ENCODE measurements at places on chromosomes 2 and 18.

DNA sequence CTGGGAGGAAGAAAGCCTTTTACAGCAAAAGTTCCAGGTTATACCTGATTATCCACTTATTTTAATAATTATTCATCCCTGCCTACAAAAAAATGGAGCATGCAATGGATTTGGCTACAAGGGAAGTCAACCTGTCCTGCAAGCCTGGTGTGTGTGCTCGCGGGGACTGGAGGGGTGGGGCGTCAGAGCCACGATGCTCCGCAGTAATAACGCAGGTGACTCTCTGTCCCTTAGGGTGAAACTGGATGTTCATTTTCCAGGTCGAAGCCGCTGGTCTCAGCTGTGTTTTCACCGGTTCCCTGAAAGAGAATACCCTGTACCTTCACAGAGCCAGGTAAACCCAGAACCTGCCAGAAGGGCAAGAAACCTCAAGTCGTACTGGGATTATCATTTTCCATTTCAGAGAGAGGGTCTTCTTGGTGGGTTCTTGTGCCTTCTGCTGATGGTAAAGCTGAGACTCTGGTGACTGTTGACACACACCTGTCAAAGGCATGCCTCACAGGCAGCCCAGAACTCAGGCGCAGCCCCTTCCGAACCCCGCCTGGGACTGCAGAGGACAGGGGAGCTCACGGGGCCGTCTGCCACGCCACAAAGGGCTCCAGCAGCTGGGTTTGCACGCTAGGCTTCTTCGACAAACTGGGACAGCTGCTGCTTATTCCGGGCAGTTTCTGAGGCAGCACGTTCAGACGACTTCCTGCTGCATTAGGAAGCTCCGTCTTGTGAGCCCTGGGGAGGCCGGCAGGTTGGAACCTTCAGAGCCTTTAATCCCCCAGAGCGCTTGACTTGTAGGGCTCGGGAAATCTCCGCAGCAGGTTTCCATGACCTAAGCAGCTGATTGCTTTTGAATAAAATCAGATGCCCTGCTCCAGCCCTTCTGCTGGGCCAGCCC, 58.6 kb downstream of the KCNG2 start:
- DNase-seq: peak; percentile 12

GRCh38 chr2:20583425-20583881, 67.4 kb downstream of the HS1BP3 start:
- DNase-seq: no peak

DNA sequence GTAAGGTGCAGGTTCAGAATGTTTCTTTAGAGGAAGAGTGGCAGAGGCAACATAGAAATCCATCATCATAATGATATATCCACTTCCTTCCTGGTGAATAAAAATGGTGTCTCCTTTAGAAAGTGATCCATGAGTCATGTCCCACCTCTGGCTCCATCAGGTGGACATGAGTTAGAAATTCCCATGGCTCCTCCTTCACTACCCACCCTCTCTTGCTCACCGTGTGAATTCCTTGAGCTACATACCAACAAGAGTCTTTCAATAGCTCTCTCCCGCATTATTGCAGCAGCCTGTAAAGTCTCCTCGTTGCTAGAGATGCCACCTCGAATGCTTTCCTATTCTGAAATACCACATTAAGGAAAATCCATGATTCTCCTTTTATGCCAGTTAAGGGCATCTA, 317.6 kb downstream of the LNPK start:
- no peak for DNase-seq

GRCh38 chr2:108199726-108200125, 40.0 kb upstream of the SULT1C3 start:
- DNase-seq: no peak

DNA sequence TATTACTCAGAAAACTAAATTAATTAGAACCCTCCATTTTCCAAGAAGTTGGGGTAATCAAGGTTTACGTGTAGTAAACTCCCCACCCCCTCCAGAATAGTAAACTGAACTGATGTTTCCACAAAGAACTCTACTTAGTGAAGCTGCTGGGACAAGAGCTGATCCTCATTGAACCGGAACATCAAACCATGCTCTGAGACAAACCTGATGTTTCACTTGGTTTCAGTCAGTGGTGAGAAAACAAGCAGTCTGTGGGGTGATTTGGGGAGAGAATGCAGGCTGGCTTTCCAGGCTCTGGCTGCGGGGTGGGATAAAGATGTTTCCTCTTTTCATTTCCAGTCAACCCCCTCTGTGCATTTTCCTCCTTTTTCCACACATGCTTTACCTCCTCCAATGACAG, 38.2 kb downstream of the CELF4 start:
- DNase-seq: no peak

GRCh38 chr2:2085533-2085932, 245.5 kb downstream of the MYT1L start:
- DNase-seq: no peak

GRCh38 chr2:12432985-12433625, 283.6 kb upstream of the TRIB2 start:
- no peak for DNase-seq

DNA sequence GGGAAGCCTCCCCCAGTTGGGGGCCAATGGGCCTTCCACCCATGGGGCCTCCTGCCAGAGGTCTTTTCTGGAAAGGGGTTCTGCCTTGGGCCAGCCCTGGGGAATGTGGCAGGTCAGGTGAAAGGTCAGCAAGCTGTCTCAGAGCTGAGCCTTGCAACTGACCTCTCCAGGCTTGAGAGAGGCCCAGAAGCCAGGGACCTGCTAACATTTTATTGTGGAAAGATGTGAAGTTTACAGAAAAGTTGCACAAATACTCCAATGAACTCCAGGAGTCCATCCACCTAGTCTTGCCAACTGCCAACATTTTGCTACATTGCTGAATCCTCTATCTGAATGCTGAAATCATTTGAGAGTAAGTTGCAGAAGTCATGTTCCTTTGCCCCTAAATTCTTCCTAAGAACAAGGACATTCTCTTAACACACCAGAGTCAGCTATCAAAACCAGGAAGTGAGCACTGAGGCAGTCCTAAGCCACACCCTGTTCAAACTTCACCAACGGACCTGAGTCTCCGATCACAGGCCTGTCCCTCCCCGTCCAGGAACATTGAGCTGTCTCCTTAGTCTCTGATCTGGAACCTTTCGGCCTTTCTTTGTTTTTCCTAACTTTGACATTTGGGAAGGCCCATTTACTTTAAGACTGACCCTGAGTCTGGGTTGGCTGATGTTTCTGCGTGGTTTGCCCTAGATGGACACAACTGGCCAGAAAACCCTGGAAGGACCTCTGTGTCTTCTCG, 4.0 kb downstream of the SNORC start:
- DNase-seq: peak; percentile 9

DNA sequence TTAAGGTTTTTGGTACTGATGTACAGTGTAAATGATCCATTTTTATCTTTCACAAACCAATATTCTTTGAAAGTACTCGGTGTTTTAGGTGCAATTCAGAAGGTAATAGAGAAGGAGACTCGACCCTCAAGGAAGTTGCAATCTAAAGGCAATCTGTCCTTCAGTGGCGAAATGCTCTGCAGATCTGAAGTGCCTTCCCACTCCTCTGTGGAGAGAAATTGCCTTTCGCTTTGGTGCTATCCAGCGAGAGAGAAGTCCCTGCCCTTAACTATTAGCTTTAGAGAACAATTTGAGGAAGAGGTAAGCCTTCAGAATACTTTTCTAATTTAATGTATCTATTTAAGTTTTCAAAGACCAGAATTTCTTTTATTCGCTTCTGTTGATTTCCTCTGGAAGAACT, 371.8 kb upstream of the FANCL start:
- peak; percentile 15 for DNase-seq

GRCh38 chr18:56214706-56215105, 423.7 kb downstream of the TXNL1 start:
- DNase-seq: no peak

DNA sequence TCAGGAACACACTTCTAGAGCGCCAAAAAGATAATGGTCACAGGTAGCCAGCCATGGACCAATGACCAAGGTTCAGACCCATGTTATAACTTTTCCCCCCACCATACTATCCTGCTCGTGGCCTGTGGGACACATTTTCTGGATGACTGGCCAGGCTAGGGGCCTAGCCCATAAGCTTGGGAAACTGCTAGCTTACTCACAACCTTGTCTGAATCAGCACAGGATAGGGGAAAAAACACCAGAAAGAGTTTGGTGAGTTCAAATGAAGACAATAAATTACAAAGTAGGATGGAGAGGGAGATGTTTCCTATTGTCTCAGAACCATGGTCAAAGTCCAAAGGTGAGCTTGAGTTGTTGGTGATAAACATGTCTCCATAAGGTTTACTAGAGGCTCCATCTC, 156.3 kb upstream of the CCDC68 start:
- DNase-seq: no peak

DNA sequence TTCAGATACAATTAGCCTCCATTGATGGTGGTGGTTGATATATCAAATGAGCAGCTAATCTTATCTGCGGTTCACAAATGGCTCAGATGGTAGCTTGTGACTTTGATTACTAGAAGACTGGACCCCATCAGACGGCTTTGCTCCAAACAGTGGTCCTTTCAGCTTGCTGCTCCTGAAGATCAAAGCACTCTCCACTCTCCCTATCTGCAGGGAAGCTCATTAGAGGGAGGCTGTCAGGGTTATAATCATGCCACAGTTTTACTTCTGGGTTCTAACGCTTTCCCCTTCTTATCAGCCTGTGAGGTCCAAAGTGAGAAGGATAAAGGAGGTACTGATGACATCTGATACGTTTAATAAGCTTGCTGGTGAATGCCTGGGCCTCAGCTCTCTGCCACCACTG, 247.1 kb upstream of the NT5C1B start:
- no peak for DNase-seq

- no peak for DNase-seq
Observed at GRCh38 chr2:229335877-229336346, 64.8 kb upstream of the PID1 start.

GRCh38 chr2:190578158-190579057, 43.9 kb upstream of the NEMP2 start:
- peak; percentile 25 for DNase-seq

- DNase-seq: peak; percentile 87
Observed at GRCh38 chr2:26001743-26002351, 19.6 kb upstream of the KIF3C start.

DNA sequence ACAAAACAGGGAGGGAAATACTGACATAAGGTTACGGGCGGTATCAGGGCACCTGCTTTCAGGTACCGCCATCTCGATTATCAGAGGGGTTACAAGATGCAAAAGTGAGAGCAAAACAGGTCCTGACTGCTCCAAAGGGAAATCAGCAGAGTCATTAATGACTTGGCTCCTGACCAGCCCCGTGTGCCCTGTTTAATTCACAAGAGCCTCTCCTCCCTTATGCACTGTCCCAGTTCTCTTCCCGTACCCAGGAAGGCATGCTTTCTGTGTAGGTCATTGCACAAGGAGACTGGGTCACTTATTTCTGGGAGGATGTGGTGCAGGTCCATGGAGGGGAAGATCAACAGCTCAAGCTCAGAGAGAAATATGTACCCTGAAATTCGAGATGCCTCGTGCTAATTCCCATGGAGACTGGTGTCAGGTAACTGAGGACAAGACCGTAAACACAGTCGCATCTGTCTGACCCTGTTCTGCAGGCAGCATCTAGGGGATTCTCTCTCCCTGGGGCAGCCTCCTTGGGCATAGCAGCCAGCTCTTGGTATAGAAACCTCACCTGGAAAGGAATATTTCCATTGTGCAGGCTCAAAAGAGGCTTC, 79.9 kb downstream of the HNRNPLL start:
- DNase-seq: no peak

DNA sequence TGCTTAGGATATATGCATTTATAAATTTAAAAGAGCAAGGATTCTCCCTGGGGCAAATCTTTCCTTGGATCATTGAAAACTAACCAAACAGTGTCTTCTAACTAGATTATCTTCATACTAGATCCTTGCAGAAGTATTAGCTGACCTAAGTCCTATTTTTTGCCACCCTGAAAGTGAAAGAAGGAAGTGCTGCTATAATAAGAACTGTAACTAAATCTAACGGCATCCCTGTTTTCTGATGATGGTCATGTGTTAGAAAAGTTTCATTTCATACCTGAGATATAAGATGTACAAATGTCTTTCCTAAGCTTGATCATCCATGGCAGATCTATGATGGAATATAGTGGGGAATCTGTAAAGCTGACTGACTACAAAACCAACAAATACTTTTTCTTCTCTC, 102.7 kb downstream of the MAP2 start:
- peak; percentile 61 for DNase-seq

- DNase-seq: no peak
Observed at GRCh38 chr2:12606472-12607000, 110.2 kb upstream of the TRIB2 start.

- DNase-seq: no peak
Observed at GRCh38 chr2:157559061-157559460, 69.6 kb downstream of the ACVR1C start.

- no peak for DNase-seq
Observed at GRCh38 chr18:43501099-43501498, 223.8 kb upstream of the SYT4 start.

DNA sequence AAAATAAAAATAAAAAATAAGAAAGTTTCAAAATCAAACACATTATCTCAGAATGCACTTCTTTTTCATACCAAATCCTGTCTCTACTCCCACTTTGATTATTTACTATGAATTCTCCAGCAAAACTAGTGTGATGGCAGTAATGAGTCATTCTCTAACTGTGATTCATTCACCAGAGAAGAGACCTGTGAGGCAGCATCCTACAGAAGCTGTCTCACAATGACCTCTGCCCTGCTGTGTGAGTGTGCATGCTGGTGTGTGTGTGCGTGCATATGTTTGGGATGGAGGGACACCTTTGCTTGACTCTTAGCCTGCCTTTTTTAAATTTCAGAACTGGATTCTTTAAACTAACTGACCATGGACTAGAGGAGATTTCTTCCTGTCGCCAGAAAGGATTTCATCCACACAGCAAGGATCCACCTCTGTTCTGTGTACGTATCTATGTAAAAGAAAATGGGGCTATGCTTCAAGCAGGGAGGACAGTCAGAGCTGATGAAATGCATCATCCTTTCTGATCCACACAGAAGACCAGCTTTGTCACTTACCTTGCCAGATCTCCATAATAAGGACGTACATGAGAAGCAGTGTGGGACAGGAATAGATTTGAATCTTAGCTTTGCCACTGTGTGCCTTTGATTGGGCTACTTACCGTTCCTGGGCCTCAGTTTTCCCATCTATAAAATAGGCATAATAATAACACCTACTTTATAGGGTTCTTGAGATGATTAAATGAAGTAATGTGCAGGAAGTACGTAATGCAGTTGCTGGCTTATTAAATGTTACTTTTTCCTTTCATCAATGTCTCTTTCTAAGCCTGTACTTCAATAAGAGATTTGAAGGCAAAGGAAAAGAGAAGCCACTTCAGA, 31.2 kb downstream of the STAMBP start:
- peak; percentile 7 for DNase-seq

DNA sequence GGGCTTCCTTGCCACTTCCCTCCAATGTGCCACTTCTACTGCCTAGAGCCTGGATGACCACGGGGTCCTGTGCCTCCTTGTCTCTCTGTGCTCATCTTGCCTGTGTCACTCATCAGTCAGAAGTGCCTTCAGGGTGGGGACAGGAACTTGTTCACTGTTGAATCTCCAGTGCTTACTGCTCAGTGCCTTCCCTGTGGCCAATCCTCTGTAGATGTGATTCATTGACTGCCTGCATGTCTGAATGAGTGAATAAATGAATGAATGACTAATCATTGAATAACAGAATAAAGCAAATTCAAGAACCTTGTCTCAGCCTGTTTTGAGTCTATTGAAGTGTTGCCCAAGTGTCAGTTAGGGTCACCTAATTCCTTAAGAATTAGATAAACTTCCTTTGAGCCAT, 42.3 kb upstream of the FAM136A start:
- no peak for DNase-seq

Data from inflammatory macrophage treated with lipopolysaccharide for 1 hour (primary cell).